ENCODE measurements at places on chromosomes 6 and 20. TPM values are rescaled to one million over a fixed set of nuclear protein-coding genes. Genes with fewer than 3 reads are reported as not detected.

- DNase-seq = no peak
These were observed 31.3 kb downstream of the TRAM2 start for GRCh38 chr6:52545406-52546119.

DNA sequence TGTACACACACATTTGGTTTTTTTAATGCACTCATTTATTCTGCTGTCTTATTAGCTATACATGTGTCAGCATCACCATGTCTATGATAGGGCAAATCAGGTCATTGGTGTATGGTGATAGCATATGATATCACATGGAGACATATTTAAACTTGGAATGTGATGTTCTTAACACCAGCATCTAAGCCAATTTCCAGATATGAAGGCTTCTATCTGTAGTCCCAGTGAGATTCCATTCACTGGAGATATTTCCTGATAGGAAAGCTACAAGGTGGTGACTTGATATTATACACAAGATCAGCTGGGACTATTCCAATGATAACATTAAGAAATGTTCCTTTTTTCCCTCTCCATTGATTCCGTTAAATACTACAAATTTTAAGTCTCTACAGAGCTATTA lies 89.3 kb downstream of the TASP1 start:
- DNase-seq = no peak

DNA sequence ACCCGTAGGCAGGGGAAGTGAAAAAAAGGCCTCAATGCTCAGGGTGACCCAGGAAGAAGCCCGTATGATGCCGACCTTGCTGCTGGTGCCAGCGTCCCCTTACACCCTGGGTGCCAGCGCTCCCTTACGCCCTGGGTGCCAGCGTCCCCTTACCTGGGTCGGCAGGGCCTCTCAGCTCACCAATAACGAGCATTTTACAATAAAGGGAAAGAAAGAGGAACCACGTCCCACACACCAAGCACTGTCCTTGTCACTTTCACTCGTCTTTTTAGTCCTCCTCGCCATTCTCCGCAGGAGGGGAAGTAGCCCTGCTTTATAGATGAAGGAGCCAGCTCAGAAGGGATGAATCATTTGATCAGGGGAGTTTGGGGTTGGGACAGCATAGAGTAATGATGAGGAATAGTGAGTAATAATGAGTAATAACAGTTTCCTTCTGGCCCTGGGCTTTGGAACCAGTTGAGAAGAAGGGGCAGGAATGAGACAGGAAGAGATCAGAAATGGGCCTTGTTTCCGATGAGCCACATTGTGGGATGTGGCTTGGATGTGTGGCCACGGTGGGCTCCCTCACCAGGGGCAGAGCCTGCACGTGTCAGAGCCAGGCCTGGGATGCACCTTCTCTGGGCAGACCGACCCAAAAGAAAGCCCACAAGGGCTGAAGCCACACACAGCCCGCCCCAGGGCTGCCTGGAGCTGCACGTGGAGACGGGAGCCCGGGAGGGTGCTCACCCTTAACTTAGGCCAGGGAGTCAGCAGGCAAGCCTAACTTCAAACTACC lies 75.7 kb downstream of the SYNJ2 start:
- no peak for DNase-seq

GRCh38 chr6:81075974-81076373 lies 676.5 kb downstream of the TENT5A start:
- no peak for DNase-seq

CASP8AP2 gene
- 31.8 TPM for total RNA-seq

DNA sequence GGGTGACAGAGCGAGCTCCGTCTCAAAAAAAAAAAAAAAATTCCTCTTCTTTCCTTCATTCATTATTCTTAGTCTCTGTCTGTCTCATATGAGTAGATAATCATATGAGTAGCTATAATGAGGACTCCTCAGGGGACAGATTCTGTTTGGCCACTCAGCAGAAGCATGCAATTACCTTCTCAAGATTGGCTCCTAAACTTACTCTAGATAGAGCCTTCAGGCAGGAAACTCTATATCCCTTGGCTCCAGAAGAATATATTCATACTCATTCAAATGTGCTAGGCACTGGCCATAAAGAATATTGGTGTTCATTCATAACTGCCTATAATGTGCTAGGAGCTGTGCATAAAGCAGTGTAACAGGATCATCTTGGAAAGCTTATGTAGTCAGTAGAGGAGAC lies 2.2 kb upstream of the ACAT2 start:
- DNase-seq = no peak

KCNK15 gene
- total RNA-seq = not detected

DNA sequence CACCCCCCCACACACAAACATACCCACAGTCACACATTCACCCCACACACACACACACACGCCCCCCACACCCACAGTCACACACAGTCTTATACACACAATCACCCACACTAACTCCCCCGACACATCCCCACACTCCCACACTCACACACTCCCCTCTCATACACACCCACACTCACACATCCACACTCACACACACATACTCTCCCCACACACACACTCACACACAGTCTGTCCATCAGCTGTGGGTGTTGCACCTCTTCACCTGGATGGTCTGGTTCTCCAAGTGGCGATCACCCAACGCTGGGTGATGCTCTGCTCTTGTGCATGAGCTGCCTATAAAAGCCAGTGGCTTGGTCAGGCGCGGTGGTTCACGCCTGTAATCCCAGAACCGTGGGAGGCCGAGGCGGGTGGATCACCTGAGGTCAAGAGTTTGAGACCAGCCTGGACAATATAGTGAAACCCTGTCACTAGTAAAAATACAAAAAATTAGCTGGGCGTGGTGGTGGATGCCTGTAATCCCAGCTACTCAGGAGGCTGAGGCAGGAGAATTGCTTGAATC lies 158.9 kb downstream of the SMOC2 start:
- no peak for DNase-seq

SIGLEC1 gene
- total RNA-seq = 0.36 TPM

GRCh38 chr6:142013287-142013686 lies 119.4 kb upstream of the GJE1 start:
- DNase-seq = no peak

DNA sequence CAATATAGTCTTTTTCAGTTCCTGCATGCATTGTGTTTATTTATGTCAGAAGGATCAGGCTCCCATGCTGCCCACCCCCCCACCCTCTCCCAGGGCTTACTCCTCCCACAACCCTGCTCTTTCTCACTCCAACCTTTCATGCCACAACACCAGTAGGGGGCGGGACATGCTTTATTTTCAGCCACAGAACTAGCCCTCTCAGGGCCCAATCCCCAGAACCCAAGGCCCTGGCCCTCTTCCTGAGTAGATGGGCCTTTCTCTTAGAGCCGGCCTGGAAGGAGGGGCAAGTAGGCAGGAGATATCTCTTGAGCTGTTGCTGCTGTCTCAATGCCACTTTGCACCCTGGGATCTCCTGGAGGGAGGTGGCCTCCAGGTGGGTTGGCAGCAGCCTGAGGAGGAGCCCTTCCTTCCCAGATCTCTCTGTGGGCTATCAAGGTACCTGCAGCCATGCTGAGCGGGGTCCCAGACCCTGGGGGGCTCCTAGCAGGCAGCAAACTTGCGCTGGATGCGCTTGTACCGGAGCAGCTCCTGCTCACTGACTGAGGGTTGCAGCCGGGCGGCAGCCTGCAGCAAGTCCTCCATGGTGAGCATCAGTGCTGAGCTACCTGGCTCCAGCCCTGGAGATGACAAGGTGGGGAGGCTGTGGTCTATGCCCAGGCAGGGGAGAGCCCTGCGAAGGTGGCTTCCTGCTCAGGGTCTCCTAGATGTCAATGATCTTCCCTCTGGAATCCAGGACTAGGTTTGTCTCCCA lies 3.5 kb downstream of the GNMT start:
- peak; percentile 56 for DNase-seq

DNA sequence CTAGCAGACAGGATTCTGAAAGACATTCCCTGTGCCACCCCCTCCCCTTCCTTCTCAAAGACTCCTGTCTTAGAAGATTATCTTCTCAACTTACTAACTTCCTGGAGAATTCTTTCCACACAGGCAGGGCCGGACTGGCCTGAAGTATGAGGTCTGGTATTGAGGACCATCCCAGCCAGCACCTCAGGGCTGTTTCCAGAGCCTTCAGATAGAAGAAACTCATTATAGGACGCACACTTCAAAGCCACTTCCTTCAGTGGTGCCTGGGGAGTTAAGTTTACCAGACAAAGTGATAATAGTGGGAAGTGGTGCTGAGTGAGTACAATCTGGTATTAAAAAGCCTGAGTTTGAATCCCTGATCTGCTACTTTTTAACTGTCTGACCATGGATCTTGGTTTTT lies 15.6 kb downstream of the KCNS1 start:
- DNase-seq = no peak

ADGRB3 gene
- not detected for total RNA-seq

PSORS1C2 gene
- not detected for total RNA-seq

- no peak for DNase-seq
These were observed 29.1 kb upstream of the TULP1 start for GRCh38 chr6:35541836-35542235.

DNA sequence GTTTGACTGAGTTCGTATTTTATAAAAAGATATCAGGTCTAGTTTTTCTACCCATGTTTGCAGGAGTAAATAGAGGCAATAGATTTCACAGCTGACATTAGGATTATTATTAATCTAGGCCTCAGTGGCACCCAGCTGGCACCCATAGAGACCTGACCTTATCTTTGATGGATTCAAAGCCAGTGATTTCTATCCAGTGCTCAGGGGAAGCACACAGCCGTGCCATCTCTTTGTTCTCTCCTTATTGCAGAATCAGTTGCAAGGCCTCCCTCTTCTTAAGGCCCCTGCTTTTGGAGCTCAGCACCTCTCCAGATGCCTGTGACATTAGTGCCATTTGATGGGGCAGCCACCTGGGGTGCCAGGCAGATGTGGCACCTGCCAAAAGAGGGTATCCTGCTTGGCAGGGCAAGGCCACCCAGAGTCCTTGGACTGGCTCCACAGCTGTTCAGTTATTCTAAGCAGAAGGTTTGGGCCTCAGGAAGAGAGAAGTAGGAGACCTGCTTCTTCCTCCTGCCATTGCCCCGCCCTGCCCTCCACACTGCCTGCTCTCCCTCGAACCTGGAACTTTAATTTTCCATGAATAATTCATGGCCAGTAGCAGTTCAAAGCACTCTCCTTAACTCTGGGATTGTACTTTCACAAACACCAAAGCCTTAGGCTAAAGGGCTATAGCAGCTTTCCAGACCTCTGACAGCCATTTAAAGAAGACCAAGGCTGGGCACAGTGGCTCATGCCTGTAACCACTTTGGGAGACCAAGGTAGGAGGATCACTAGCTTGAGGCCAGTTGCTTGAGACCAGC lies 206.3 kb downstream of the ZDHHC14 start:
- DNase-seq = no peak

DNA sequence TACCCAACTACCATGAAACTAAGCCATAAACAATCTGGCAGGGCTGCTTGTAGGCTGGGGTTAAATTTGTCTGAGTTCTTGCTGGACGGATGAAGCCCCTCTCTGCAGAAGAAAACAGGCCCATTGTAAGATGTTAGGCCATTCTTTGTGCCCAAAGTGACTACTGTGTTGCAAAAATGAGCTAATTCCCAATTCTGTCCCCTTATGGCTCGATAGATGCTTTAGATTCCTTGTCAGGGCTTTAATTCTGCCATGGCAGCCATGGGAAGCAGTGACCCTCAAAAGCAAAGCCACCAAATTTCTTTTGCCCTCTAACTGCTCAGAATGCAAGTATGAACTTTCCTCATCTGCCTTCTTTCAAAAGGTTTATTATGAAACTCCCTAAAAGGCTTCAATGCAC lies 45.2 kb downstream of the LAMA4 start:
- no peak for DNase-seq

DPPA5 gene
- total RNA-seq = not detected

CRIP3 gene
- total RNA-seq = 4.3 TPM

DNA sequence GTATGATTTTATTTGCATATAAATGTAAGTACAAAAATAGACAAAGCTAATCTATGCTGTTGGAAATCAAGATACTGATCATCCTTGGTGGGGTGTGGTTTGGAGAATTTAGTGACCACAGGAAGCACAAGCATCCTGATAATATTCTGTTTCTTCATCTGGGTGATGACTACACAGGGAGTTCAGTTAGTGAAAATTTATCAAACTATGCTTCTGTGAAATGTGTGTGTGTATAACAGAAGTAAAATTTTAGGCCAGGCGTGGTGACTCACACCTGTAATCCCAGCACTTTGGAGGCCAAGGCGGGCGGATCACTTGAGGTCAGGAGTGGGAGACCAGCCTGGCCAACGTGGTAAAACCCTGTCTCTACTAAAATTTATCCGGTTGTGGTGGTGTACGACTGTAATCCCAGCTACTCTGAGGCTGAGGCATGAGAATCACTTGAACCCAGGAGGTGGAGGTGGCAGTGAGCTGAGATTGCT lies 20.6 kb downstream of the ENPP3 start:
- no peak for DNase-seq

B3GALT4 gene
- total RNA-seq = 23.1 TPM

GRCh38 chr6:36371211-36371610 lies 16.3 kb downstream of the ETV7 start:
- no peak for DNase-seq

TPBG gene
- total RNA-seq = 0.11 TPM

- no peak for DNase-seq
These were observed 33.2 kb upstream of the SULF2 start for GRCh38 chr20:47818466-47818865.

DNA sequence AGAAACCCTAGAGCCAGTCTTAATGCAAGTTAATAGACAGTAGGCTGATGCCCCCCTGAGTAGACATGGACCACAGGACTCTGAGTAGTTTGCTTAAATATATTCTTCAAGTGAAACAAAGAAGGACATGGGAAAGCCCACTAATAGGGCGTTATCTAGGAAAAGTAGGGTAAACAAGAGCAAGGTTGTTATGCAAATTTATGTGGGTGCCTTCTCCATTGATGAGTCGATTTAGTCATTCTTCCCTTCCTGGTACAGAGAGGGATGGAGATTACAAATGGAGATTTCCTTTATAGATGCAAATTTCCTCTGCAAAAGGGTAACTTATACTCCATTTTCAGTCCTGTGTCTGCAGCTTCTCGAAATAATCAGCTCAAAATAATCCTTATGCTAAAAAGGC lies 262.0 kb downstream of the CD83 start:
- no peak for DNase-seq

- no peak for DNase-seq
These were observed 26.7 kb upstream of the DEFB112 start for GRCh38 chr6:50076431-50076830.

Measured in natural killer cell (primary cell).